GM23248 (cell line): ENCODE measurements at places on chromosomes 4 and X. TPM values are rescaled to one million over a fixed set of nuclear protein-coding genes. Genes with fewer than 3 reads are reported as not detected.
A peak's percentile ranks its signal among the peaks of the same experiment; 100 is the strongest.

DNA sequence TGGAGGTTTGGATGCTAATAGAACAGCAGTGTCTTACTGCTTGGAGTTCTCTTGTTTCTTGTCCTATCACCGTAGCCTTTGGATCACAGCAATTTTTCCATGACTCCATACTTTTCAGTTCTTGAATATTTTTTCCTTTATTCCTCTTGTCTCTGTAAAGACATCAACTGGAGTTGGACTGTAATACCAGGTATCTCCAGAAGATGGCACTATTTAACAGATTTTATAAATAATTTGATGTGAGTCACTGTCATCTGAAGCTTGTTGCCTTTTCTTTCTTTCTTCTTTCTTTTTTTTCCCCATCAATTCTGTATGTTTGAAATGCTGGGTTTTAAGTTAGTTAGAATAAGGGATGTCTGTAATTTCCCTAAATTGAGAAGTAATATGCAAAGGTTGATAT lies 24.1 kb downstream of the HPRT1 start:
- DNase-seq, result peak; percentile 45

PRRG1 gene
- 9.2 and 11.7 TPM in 2 replicates for total RNA-seq

DNA sequence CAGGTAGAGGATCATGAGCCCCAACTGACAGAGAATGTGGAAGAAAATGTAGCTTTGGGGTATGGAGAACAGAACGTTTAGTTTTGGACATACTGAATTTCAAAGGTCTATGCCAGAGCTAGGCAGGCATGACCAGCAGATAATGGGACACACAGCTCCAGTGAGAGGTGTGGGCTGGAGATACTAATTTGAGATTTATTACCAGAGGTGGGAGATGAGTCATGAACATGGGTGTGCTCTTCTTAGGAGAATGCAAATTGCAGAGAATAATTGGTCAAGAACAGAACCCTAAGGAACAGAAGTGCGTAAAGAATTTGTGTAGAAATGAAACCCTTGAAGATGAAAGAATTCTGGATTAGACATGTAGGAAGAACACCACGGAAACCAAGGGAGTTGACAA lies 125.2 kb downstream of the PACRGL start:
- DNase-seq, result peak; percentile 23

- DNase-seq, result no peak
Measured at GRCh38 chrX:133538148-133538547, 122.9 kb upstream of the GPC4 start.

INPP4B gene
- total RNA-seq, result 27.5 and 39.2 TPM in 2 replicates

DNA sequence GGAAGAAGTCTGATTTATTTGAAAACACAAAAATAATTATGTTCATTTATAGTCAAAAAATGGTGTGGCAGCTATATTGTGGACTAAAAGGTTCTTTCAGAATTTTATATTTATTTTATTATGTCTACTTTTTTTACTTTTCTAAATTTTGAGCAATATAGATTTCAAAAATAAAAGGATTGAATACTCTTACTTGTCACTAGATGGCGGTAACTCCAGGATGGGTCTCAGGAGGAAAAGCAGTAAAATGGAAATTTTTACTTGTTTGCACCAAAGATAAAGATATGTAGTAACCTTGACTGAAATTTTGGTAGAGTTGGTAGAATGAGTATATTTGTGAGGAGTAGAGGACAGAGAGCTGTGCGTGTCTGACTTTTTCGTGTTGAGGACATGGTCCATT lies 14.5 kb upstream of the DACH2 start:
- DNase-seq, result peak; percentile 45

GRCh38 chr4:106594291-106594952 lies 225.8 kb upstream of the GIMD1 start:
- peak; percentile 48 for DNase-seq

PDCL2 gene
- not detected in 2 replicates for total RNA-seq

DNA sequence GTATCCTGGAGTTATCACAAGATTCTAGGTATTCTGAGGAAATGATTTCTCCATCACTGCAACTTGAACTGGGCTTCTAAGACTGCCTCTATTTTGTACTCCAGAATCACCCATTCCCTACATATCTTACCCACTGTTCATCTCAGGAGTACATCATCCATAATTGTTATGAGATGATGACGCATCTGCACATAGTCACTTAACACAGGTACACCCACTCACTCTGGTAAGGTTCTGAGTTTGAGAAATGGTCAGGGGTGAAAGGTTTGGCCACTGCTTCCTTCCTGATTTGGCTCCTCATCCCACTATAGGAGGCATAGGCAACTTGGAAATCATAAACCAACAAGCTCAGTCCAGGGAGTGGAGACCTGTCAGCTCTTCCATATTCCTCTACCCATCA lies 143.9 kb downstream of the GLRA2 start:
- DNase-seq, result no peak

- DNase-seq, result no peak
Measured at GRCh38 chr4:137587796-137588195, 55.5 kb upstream of the PCDH18 start.

- DNase-seq, result no peak
Measured at GRCh38 chrX:98357146-98357545, 1473.4 kb downstream of the RPA4 start.

GRCh38 chr4:123661080-123661737 lies 264.6 kb downstream of the SPRY1 start:
- DNase-seq, result peak; percentile 36

NR3C2 gene
- total RNA-seq, result under 0.01 TPM in 1 of 2 replicates, not detected in the other

RHOXF2 gene
- total RNA-seq, result not detected in 2 replicates

DNA sequence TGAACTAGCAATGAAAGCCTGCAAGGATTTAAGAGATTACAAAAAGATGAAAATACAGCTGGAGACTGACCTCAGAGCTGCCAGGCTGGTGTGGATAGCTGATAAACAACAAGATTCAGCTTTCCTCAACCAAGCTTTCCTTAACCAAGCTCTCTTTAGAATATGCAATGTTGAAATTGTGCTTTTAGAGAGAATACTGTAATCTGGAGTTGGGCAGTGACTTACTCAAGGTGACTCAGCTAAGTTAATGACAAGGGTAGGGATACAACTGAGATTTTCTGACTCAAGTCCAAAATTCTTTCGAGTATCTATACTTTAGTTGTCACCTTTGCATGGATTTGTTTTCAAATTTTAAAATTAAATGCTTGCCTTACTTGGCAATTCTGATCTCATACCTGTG lies 98.0 kb downstream of the AMMECR1 start:
- DNase-seq, result peak; percentile 73

DNA sequence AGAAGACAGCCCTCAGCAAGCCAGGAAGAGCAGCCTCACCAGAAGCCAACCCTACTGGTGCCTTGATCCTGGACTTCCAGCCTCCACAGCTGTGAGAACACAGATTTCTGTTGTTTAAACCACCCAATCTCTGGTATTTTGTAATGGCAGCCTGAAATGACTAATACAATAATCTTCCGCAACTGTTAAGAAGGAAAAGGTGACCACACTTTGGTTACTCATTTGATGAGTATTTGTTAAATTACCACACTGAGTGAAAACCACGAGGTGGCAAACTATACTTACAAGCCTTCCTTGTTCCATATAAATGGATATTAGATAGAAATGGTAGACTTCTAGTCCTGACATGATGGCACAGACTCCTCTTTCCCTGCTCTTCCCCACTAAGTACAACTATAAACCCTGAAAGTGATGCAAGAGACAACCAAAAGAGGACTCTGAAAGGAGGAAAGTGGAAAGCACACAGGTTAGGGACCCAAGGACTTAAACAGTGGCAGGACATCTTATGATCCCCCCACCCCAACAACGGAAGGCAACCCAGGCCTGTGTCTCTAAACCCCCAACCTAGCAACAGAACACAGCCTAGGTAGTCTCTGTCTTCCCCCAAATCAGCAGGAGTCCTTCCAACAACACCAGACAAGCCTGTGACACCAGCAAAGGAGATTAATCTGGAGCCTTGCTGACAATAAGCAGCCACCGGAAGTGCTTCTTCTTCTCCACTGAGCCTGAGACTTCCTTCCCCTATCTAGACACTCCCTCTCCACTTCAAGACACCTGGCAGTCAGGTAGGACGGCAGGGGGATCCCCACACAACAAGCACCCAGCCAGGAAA lies 12.3 kb downstream of the ZNF182 start:
- peak; percentile 65 for DNase-seq

- no peak for DNase-seq
Measured at GRCh38 chrX:16977771-16978170, 31.3 kb downstream of the REPS2 start.

FRG2 gene
- total RNA-seq, result not detected in 2 replicates

DNA sequence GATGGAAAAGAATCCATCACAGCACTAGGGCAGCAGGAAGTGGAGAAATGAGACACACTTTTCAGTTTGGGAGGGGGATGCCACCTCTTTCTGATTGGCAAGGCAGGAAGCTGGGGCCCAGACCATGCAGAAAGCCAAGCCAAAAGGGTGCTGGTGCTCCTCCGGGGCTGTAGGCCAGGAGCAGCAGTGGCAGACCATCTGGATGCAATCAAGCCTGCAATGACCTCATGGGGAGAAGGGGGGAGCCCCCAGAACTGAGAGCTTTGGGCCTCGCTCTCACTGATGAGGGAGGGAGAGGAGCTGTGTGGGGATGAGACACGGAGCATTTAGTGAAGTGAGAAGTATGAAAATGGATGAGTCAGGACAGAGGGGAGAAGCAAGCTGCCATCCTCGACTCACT lies 141.3 kb upstream of the NALF2 start:
- DNase-seq, result peak; percentile 83

GRCh38 chrX:121160987-121161386 lies 113.6 kb downstream of the GLUD2 start:
- peak; percentile 48 for DNase-seq

SYP gene
- total RNA-seq, result 0.54 TPM in 1 of 2 replicates, not detected in the other

GRCh38 chr4:83780053-83780733 lies 244.3 kb downstream of the GPAT3 start:
- no peak for DNase-seq

TDO2 gene
- 0.25 TPM in 1 of 2 replicates, not detected in the other for total RNA-seq

EPHA5 gene
- not detected in 2 replicates for total RNA-seq

DNA sequence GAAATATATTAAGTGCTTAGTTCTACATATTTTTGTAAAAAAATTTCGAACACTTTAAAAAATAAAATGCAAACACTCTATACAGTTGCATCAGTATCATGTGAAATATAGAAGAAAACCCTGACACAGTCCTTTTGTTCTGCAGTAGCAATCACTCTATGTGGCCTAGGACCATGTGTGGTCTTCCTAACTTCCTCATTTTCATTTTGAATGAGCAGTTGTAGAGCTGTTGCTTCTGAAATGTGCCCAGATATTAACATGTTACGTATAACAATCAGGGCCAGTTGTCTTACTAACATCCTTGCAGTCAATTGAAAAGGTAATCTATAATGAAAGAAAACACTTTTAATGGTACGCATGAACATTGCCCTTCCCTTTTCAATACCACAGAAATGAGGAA lies 107.9 kb downstream of the ZNF827 start:
- DNase-seq, result no peak
